ENCODE measurements at places on chromosomes 6 and 20. TPM values are rescaled to one million over a fixed set of nuclear protein-coding genes. Genes with fewer than 3 reads are reported as not detected.

DNA sequence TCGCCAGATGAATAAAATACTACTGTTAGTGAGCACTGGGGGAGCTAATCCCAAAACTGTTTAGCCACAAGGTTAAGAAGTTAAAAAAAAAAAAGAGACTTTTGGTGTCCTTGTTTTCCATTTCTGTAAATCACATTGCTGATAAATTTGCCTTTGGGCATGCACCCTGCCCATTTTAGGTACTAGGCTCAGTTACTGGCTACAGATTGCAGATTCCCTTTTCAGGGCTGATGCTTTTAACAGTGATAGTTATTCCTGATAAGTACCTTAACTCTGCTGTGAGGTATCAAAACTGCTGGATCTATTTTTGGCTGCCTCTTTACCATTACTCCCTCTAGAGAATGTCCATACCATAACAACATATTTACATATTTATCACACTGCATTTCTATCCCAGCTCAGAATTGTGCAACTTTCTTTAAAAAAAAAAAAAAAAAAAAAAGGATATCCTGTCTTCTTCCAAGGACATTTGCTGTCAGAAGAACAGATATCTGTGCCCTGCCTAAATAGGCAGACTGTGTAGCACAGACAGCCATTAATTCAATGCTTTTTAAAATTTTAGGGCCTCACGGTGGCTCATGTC, 94.5 kb downstream of the SSR1 start:
- no peak for DNase-seq

- no peak for DNase-seq
Measured at GRCh38 chr6:55643861-55644260, 64.9 kb upstream of the HMGCLL1 start.

DNA sequence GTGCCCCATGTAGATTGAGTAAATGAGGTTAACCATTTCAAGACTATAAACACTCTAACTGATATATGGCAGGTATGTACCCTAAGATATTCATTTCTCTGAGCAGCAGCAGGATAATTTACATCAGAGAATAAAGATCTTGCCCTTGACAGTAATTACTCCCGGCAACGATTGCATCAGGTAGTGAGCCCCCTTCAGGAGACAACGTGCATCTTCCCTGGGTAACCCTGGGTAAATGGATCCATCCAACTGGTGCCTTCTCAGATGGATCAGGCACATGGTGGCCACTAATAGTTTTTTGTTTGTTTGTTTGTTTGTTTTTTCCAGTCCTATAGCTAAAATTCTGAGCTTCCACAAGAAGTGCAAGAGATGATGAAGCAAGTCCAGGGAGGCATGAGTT, 469.4 kb upstream of the SLC35B3 start:
- no peak for DNase-seq

GRCh38 chr20:10673176-10673841, 490 bp downstream of the JAG1 start:
- no peak for DNase-seq

DNA sequence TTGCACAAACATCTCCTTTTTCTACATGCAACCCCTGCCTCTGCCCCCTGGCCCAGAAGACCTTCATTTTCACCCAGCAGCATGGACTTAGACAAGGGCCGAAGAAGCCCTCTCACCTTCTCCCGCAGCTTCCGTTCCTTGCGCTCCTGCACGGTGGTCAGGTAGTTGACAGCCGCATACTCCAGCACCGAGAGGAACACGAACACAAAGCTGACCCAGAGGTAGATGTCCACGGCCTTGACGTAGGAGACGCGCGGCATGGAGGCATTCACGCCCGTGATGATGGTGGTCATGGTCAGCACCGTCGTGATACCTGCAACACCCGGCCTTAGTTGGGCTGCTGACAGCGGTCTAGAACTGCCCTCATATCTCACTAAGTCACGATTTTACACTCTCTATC, 47.1 kb upstream of the GABRR1 start:
- DNase-seq = no peak

- no peak for DNase-seq
Measured at GRCh38 chr20:46260480-46260879, 47.8 kb downstream of the CDH22 start.

- no peak for DNase-seq
Measured at GRCh38 chr6:167930295-167930694, 67.2 kb upstream of the KIF25 start.

DNA sequence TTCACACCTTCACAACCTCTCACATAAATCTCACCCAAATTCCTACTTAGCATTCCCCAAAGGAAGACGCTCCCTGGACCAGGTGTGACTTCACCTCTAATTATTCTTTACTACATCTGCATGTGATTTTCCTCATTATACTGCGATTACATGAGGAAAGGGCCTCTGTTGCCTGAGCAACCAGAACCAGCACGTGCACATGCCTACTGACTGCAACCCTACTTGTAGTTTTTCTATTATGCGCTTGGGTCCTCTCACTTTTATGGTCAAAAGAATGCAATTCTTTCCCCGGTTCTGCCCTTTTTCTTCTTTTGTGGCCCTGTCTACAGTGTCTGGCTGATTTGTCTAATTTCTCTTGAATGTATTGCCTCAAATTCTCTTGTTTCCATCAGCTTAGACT, 20.4 kb upstream of the ANKEF1 start:
- DNase-seq = no peak

GRCh38 chr6:42229506-42230119, 12.0 kb upstream of the MRPS10 start:
- DNase-seq = no peak

GRCh38 chr6:3422435-3423070, 34.3 kb downstream of the SLC22A23 start:
- no peak for DNase-seq

GRCh38 chr6:53199156-53199555, 50.5 kb upstream of the GCM1 start:
- DNase-seq = no peak

DNA sequence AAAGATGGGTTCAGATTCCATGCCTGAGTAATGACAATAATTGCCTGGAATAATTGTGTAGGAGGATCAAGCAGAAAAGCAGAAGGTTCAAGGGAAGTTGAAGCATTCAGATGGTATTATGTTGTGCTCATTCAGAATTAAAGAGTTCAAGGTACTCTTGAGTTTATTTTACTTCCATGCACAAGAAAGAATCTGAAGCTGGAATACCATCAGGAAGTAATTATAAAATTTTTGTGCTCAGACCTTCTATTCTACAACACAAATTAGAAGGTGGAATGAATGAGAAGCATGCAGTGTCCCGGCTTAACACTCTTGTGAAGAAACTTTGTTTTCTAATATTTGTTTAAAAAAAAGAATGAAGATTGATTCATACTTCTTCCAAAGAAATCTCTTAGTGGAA, 139.4 kb upstream of the ENPP5 start:
- no peak for DNase-seq

DNA sequence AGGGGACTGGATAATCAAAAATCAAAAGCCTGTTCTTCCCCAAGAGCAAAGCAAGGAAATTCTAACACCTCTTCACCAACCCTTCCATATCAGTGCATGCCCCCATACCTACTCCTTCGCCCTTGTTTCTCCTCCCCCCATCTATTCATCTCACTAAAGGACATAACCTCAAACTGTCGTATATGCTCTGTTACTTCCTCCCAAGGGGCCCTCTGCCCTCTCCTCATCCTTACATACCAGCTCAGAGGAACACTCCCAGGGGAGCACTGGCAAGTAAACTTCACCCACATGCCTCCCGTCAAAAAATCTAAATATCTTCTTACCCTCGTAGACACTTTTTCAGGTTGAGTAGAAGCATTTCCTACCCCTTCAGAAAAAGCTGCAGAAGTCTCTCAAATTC, 9.4 kb upstream of the ADTRP start:
- no peak for DNase-seq

DNA sequence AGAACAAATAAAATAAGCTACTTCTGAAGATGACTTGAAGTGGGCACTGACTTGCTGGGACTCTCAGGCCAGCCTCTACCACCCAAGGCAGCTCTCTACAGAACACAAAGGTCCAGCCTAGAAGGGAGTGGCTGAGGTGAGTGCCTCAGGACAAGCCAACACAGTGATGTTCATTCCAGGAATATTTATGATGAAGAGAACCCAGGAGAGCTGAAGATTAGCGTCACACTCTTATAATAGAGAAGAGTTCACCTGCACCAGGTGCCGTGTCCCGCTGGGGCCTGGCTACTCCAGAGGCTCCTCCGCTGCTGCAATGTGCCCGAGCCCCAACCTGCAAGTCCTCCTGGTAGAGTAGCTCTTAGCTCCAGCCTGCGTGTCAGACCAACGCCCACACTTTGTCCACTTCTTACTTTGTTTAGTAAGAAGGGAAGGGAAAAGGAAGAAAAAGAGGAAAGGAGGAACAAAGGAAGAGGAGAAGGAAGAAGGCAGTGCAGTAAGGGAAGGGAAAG, 182.4 kb upstream of the QKI start:
- no peak for DNase-seq

GRCh38 chr6:14634072-14634471, 516.5 kb downstream of the CD83 start:
- DNase-seq = no peak

DNA sequence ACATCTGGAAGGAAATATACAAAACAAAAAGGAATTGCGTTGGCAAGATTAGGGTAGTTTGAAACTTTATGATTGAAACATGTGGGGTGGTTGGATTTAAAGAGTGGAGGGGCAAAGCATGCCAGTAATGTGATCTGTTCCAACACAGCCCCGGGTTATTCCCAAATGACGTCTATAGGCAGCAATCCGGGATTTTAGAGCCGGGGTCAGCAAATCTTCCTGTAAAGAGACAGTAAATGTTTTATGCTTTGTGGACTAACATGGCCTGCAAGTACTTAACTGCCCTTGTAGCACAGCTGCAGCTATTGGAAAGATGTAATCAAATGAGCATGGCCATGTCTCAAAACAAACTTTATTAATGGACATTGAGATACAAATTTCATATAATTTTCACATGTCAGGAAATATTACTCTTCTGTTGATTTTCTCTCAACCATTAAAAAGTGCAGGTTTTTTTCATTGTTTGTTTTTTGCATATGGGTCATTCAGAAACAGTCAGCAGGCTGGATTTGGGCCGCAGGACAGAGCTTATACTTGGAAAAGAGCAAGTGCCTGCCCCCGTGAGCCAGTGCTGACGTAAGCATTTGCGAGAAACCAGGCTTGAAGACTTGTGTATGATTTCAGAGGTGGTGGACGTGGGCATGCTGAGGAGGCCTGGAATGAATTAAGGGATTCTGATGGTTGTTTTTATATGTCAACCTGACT, 136.5 kb downstream of the DOK5 start:
- no peak for DNase-seq

GRCh38 chr6:35496841-35497570, at the start of gene TEAD3:
TEAD3 (minus strand) TSS chr6:35497079.
- DNase-seq = peak; percentile 47

GRCh38 chr20:19628570-19629134, 129.4 kb upstream of the RIN2 start:
- DNase-seq = peak; percentile 75

DNA sequence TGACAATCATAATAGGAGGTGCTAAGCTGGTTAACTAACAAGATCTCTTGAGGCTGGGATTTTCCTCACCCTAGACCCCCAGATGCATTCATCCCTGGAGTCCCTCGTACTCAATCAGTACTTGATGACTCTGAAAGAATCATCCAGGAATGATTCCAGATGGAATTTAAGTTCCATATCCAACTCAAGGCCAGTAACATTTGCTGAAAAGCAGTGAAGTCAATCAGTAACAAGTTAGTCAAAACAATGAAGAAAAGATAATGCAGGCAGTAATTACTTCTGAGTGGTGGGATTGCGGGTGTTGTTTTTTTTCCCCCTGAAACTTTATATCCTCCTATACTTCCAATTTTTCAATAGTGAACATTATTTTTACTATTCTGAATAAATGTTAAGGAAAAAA, 18.6 kb downstream of the GMDS start:
- no peak for DNase-seq

DNA sequence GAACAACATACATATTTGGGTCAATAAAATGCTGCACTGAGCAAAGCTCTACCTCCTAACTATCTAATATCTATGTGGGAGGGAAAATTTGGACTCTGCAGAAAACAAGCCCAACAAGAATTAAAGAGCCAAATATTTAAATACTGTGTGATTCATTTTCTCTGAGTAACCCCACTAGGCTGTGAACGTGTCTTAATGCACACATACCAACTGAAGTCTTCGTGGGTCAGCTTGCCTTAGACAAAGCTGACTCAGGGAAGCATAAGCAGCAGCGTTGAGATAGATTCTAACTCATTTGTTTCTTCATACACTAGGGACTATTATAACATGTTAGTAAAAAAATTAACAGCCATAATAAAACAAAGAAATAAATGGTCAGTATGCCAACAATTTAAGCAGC, 114.3 kb downstream of the GJA1 start:
- DNase-seq = no peak

GRCh38 chr20:5045906-5046305, 44.6 kb upstream of the SLC23A2 start:
- DNase-seq = no peak

DNA sequence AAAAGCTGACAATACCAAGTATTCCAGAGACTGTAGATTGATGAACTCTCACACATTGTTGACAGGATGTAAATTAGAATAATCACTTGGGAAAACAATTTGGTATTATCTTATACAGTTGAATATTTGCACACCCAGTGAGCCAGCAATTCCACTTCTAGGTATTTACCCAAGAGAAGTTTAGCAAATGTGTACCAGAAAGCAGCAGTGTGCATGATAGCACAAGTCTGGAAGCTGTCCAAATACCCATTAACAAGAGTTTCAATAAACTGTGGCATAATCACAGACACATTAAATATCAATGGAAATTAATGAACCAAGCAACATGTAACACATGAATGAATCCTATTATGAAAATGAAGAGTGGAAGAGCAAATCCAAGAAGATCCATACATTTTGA, 233.6 kb downstream of the TPBG start:
- DNase-seq = no peak

GRCh38 chr6:147449405-147450161, 58.9 kb upstream of the SAMD5 start:
- DNase-seq = no peak

OOEP gene
- 0.58 TPM for total RNA-seq

ARMC2 gene
- total RNA-seq = 5.8 TPM

KCNK16 gene
- not detected for total RNA-seq

TP53TG5 gene
- not detected for total RNA-seq

UBE3D gene
- 3.6 TPM for total RNA-seq

TPD52L1 gene
- 71.3 TPM for total RNA-seq

TREM2 gene
- total RNA-seq = 26.7 TPM

NKAPL gene
- 1.9 TPM for total RNA-seq
